Cerebellar nuclear complex (tissue), 1 donor: ENCODE measurements at places on chromosomes 1 and 21.

DNA sequence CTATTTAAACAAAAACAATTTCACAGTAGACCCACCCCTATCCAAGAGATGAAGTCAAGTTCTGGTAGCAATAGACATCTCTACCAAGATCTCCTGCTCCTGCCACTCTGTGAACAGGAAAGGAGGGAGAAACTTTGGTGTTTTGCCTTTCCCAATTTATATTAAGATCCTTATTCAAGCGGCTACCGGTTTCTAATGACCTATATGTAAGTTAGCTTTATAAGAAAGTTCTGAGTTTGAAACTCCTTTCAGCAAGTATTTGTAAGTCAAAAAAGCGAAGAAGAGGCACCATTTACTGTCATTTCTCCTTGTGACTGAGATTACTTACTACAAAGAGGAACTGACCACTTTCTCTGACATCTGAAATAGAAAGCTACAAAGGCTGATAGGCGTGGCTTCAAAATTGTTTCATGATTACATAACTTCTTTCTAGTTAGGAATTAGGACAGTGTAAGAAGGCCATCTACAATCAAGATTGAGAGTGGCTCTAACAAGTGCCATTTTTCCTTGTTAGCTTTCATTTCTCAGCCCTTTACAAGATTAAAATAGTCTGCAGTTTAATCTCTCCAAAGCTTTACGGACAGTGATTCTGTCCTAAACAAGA is at the start of gene MNDA:
Gene MNDA, plus strand, starts transcription at position 448 of the 604 bp plus-strand sequence. CDS start 10,803 bp downstream, outside the sequence.
- no peak for DNase-seq

DNA sequence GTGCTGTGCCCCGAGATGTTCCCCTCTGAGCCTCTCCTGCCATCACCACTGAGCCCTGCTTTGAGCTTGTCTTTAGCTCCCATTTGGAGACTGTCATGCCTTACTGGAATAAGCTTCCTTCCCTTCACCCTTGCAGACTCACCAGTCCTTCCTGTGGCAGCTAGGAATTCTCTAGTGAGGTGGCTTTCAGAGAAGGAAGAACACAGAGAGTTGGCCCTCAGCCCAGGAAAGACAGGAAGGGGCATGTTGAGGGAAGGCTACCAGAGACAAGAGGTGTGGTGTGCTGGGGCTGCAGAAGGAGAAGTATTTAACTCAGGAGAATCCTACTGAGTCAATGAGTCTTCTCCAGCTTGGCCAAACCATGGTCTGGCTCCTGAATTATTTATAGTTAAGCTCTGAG is 76.3 kb downstream of the UCK2 start:
- peak; percentile 11 for DNase-seq

DNA sequence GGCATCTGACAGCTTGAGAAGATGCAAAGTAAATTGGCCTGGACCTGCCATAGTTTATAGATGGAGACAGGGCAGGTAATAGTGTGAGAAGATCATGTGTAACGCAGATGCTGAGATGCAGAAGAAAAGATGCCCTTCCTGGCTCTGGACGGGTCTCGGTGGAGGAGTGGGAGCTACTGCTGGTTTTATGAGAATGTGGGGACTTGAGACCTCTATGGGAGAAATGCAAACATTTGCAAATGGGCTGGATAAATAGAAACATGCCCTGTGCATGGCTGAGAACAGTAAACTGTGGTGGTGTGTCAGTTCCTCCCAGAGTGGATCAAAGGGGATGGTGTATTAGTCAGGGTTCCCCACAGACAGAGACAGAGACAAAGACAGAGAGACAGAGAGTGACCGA is 21.9 kb downstream of the UBASH3A start:
- no peak for DNase-seq

GRCh38 chr1:21324368-21325141 is 34.3 kb upstream of the ECE1 start:
- no peak for DNase-seq

DNA sequence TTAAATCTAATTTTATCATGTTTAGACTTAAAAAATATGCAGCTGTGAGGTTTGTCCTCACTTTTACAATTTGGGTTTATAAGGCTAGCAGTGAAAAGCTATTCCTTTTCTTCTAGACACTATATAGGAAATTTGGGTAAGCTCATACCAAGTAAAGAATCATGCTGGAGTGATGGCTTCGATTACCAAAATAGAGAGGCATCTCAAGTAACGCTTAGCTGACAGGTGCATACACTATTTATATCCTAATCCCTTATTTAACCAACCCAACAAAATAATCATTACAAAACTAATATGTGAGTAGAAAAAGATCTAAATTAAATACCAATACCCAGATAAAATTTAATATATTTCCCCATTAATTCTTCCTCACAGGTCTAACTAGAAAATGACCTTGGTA is 193.2 kb downstream of the LHX8 start:
- no peak for DNase-seq

DNA sequence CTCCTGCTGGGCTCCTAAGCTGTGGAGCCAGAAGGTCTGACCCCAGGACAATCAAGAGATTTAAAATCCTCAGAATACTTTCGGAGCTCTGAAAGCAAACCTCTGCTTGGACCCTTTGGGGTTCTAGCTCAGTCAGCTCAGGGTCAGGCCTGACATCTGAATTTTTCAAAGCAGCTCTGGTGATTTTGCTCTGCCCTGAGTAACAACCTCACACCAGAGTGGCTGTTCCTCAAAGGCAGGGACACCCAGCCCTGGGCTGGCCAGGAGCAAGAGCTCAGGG is 11.9 kb downstream of the SLC1A7 start:
- no peak for DNase-seq

DNA sequence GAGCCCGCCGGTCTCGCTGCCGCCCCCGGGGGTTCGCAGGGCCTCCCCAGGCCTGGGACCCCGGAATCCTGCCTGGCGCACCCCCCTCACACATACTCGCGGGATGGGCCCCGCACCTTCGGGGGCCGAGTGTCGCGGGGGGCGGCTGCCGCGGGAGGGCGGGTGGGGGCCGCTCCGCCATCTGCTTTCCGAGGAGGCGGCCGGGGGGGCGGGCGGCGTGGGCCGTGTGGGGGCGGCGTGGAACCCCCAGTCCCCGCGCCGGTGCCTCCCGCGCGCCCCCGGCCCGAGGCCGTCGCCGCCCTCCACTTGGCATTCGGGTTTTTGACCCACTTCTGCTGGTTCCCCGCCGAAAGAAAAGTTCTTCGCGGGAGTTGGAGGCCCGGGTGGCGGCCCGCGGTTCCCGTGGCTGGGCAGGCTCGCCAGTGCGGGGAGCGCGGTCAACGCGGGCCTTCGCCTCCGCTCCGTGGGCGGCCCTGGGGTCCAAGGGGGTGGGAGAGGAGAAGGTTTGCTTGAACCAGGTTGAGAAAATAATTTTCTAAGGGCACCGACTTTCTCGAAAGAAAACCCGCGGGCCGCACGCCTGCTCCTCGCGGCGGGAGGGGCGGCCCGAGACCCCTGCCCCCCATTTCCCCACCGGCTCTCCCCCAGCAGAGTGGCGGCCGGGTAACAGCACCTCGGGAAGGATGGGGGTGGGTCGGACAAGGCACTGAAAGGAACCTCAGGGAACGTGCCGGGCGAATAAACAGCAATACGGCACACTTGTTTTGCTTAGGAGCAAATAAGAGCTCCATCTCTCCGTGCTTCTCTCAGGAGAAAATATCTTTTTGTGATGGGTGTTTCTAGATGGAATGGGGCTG is 1.6 kb downstream of the PHF13 start:
- no peak for DNase-seq

- DNase-seq: no peak
Observed at GRCh38 chr1:30740251-30741238, 17.0 kb downstream of the LAPTM5 start.

GRCh38 chr1:183480971-183481441 is 8.7 kb downstream of the SMG7 start:
- DNase-seq: no peak

- DNase-seq: no peak
Observed at GRCh38 chr21:46160657-46160906, 5.2 kb upstream of the FTCD start.

DNA sequence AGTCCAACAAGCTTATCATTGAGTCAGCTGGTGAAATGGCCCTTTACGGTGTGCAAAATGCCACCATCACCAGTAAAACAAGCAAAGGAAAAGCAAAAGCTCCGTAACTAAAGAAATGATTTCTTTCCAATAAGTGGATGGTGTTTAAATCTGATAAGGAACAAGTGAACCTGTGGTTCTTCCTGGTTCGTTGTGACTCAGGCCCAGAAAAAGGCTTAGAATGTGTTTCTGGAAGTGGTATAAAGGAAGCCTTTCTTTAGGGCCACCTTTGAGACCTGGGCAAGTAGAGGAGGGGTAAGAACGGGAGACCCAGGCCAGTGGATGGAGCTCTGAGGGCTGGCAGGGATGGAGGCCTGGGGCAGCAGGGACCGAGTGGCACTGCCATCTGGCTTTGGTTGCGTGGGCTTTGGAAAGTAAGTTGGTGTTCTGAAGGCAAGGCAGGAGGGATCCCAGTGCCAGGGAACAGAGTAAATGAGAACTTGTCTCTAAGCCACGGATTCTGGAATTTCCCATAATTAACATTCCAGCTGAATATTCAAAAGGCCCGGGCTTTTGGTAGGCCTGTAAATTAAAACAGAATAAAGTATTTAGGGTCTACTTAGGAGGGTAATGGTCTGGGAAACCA is 87.9 kb upstream of the LMO4 start:
- no peak for DNase-seq

DNA sequence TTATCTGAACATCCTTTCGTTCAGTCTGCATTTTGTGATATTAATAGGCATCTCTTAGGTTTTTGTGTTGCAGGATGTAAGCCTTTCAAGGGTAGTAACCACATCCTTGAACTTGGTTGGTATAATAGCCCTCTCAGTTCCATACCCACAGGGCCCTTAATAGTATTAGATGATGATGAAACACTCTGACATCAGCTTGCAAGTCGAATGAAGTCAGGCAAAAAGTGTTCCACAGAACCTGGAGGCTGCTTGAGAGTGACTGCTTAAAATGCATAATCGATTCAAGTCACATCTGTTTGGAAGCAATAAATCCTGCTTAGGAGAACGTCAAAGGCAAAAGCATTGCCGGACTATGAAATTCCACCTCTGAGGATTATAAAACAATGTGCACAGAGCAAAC is 415.6 kb upstream of the KAZN start:
- no peak for DNase-seq

- no peak for DNase-seq
Observed at GRCh38 chr1:109116286-109116685, 2.4 kb downstream of the ELAPOR1 start.

- no peak for DNase-seq
Observed at GRCh38 chr21:39353295-39353694, 4.4 kb upstream of the HMGN1 start.

DNA sequence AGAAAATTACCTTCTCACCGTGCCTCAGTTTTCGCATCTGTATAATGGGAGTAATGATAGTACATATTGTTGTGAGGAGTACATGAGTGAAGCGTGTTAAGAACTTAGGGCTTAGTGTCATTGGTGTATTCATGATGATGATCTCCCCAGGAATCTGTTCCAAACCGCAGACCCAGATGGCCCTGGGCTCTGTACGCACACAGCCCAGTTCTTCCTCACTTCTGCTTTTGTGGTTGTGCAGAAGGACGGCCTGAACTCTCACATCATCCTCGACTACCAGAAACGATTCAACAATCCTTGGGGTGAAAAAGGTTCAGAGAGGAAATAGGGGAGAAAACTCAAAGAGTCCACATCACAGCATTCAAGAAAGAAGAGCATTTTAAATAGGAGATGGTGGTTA is 323.0 kb downstream of the CAMTA1 start:
- no peak for DNase-seq

- no peak for DNase-seq
Observed at GRCh38 chr1:41783189-41783639, 135.5 kb downstream of the HIVEP3 start.

DNA sequence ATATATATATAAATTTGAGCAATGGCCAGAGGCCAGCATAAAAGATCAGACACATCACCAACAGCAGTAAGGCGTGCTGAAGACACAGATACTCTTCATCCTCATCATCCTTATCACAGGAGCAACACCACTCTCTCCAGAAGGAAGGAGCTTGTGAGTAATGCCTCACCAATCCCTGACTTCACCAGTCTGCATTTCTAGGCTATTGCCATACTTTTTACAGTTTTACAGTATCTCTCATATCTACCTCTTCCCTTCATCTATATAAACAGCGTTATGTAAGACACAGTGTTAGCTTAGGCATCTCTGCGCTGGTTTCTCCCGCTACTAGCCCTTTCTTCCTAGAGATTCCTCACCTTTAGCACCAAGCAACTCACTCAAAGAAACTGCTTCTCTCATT is 2.4 kb upstream of the ABL2 start:
- DNase-seq: no peak

DNA sequence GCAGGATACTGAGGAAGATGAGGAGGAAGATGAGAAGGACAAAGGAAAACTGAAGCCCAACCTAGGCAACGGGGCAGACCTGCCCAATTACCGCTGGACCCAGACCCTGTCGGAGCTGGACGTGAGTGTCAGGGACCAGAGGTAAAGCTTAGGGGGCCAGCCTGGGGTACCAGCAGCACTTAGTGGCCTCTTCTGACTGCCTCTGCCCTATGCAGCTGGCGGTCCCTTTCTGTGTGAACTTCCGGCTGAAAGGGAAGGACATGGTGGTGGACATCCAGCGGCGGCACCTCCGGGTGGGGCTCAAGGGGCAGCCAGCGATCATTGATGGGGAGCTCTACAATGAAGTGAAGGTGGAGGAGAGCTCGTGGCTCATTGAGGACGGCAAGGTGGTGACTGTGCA is 17.6 kb downstream of the KDF1 start:
- no peak for DNase-seq

- no peak for DNase-seq
Observed at GRCh38 chr1:160846281-160846680, 16.4 kb downstream of the CD244 start.

GRCh38 chr1:110220324-110220723 is 10.2 kb downstream of the KCNC4 start:
- no peak for DNase-seq

- no peak for DNase-seq
Observed at GRCh38 chr1:191320062-191320461, 838.2 kb upstream of the RGS18 start.

- DNase-seq: no peak
Observed at GRCh38 chr21:34613679-34614627, 960 bp downstream of the RCAN1 start.

DNA sequence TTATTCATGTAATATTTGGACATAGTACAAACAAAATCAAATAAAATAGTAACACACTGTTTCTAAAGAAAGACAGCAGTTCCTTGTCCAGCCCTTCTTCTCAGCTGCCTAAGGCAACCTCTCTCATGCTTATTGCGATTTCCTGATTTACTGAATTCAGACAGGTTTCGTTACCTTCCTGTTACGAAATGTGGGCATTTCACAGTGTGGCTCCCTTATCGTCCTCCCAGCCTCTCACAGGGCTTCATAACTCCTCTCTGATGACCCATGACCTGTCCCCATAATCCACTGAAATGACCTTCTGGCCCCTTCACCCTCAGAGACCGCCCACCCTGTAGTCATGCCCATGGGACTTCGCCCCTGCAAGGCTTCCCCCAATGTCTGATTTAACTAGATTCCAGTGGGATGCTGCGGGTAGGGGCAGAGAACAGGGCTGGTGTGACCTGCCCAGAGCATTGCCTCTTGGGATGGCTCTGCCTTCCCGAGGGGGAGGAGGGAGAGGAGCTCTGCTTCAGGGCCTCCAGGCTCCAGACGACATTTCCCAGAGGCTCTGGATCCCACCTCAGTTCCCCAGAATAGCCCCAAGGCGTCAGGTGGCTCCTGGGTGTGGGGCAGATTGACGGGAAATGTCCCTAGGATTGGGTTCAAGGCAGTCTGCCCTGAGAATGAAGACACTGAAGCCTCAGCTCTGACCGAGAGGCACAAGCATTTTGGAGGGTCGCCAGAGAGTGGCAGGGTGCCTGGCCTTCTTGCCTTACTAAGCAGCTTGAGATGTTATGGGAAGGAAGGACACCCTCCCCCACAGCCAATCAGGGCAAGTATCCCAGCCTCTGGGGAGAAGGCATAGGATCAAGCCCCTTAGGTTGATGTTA is 20.6 kb downstream of the PADI2 start:
- DNase-seq: no peak
